ENCODE measurements at places on chromosomes 6 and 20. TPM values are rescaled to one million over a fixed set of nuclear protein-coding genes. Genes with fewer than 3 reads are reported as not detected.

The TBX18 gene
- total RNA-seq = 1.9 TPM

The HAO1 gene
- not detected for total RNA-seq

GRCh38 chr6:85449388-85449817, 480 bp upstream of the NT5E start:
- H3K4me3 ChIP-seq = peak overlapping the region; percentile 86
- H3K27ac ChIP-seq = no peak overlapping the region
- no peaks in the 10 kb centered on the region for H3K36me3 ChIP-seq
- H3K27me3 ChIP-seq = peaks cover 77% of the 10 kb centered on the region
- no peaks in the 10 kb centered on the region for H3K4me1 ChIP-seq

GRCh38 chr6:116010790-116011401, 49.8 kb downstream of the FRK start:
- no peaks in the 10 kb centered on the region for H3K27me3 ChIP-seq
- H3K4me1 ChIP-seq = no peaks in the 10 kb centered on the region
- no peaks in the 10 kb centered on the region for H3K36me3 ChIP-seq
- H3K27ac ChIP-seq = no peak overlapping the region
- no peak overlapping the region for H3K4me3 ChIP-seq

The GSTA2 gene
- 1.7 TPM for total RNA-seq

GRCh38 chr6:47810885-47811284, 29.1 kb downstream of the OPN5 start:
- H3K4me1 ChIP-seq = peaks cover 4% of the 10 kb centered on the region
- no peak overlapping the region for H3K27ac ChIP-seq
- peak; percentile 66 for DNase-seq
- H3K36me3 ChIP-seq = no peaks in the 10 kb centered on the region

DNA sequence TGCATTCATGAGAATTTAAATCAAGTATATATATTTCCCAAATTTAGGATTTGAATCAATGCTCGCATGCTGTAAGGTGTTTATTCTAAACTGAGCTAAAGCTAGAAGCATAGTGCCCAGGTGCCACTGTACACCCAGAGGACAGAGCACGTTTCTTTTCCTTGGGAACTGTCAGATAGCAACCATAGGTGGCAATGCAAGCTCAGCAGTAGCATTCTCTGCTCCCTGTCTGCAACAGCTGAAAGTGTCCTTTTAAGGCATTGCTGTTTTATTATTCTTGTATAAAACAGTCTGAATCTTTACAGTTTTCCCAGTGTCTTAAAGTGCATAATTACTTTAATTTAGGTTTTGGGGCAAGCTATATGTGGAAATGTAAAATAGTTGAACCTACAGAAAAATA, 443.4 kb upstream of the MMS22L start:
- peak; percentile 58 for DNase-seq
- H3K36me3 ChIP-seq = no peaks in the 10 kb centered on the region
- H3K27ac ChIP-seq = no peak overlapping the region
- H3K4me1 ChIP-seq = no peaks in the 10 kb centered on the region

DNA sequence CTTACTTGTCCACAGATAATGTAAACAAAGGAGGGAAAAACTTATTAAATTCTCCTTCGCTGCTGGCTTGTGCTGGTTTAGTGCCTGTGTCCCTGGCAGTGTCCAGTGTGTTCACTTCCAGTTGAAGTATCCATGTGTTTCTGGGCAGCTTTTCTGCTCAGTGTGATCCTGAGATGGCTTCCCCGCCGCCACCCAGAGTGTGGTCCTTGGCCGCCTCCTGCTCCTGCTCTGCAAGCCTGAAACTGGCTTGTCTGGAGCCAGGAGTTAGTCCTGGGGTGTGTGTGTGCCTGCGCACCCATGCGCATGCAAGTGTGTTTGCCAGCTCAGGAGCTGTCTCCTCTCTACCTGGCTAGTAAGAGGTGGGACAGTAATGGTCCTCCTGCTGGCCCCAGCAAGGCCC, 7.2 kb downstream of the BTBD3 start:
- peaks cover 68% of the 10 kb centered on the region for H3K36me3 ChIP-seq
- peaks cover 3% of the 10 kb centered on the region for H3K4me1 ChIP-seq
- no peak overlapping the region for H3K27ac ChIP-seq
- H3K27me3 ChIP-seq = no peaks in the 10 kb centered on the region
- DNase-seq = no peak
- no peak overlapping the region for H3K4me3 ChIP-seq

- no peak overlapping the region for H3K4me3 ChIP-seq
- H3K27ac ChIP-seq = no peak overlapping the region
- H3K27me3 ChIP-seq = no peaks in the 10 kb centered on the region
- no peaks in the 10 kb centered on the region for H3K4me1 ChIP-seq
- peaks cover 69% of the 10 kb centered on the region for H3K36me3 ChIP-seq
These were observed 5.5 kb downstream of the SEC23B start for GRCh38 chr20:18513208-18513607.

The TBXT gene
- 2.3 TPM for total RNA-seq

DNA sequence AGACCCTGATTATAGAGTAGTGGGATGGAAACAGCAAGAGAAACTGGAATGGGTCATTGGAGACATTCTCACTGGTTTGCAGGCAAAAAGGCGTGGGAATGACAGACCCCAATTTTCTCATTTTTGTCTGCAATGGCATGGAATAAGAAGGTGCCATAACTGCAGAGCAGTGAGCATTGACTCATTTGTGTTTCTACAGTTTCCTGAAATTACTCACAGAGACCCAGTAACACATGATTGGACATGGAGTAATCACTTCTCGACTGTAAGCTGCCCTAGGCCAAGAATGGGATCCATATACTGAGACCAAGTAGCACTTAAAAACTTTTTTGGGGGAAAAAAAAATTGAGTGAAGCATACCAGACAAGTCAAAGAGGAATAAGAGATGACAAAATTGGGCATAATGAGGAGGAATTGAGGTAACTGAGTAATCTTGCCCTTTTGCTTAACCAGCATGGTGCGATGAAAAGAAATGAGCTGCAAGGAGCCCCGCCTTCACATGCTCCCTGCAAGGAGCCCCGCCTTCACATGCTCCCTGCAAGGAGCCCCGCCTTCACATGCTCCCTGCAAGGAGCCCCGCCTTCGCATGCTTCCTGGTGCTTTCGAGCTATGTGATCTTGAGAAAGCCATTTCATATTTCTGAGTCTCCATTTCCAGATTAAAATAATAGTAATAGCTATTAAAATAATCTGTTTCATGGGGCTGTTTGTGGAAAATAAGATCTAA, 44.1 kb downstream of the NHSL1 start:
- DNase-seq = no peak
- no peaks in the 10 kb centered on the region for H3K27me3 ChIP-seq

GRCh38 chr6:41601248-41601549, 37.1 kb upstream of the MDFI start:
- no peaks in the 10 kb centered on the region for H3K27me3 ChIP-seq
- H3K4me3 ChIP-seq = no peak overlapping the region
- no peak overlapping the region for H3K27ac ChIP-seq
- H3K4me1 ChIP-seq = peaks cover 4% of the 10 kb centered on the region

- no peaks in the 10 kb centered on the region for H3K36me3 ChIP-seq
- H3K27ac ChIP-seq = no peak overlapping the region
- H3K4me1 ChIP-seq = no peaks in the 10 kb centered on the region
- DNase-seq = no peak
- H3K4me3 ChIP-seq = no peak overlapping the region
- H3K27me3 ChIP-seq = no peaks in the 10 kb centered on the region
These were observed 414.1 kb downstream of the CDH26 start for GRCh38 chr20:60372275-60372674.

- H3K4me3 ChIP-seq = no peak overlapping the region
- no peaks in the 10 kb centered on the region for H3K4me1 ChIP-seq
- H3K27ac ChIP-seq = no peak overlapping the region
- H3K27me3 ChIP-seq = no peaks in the 10 kb centered on the region
- H3K36me3 ChIP-seq = no peaks in the 10 kb centered on the region
- DNase-seq = no peak
These were observed 86.0 kb downstream of the AFG1L start for GRCh38 chr6:108380876-108381275.

The SLC17A3 gene
- not detected for total RNA-seq

GRCh38 chr6:47352194-47352920, 42.7 kb upstream of the TNFRSF21 start:
- no peak overlapping the region for H3K4me3 ChIP-seq
- no peaks in the 10 kb centered on the region for H3K27me3 ChIP-seq
- no peak overlapping the region for H3K27ac ChIP-seq
- peak; percentile 70 for DNase-seq
- peaks cover 4% of the 10 kb centered on the region for H3K4me1 ChIP-seq

GRCh38 chr6:13668291-13668928, 43.2 kb downstream of the RANBP9 start:
- no peak overlapping the region for H3K4me3 ChIP-seq
- no peaks in the 10 kb centered on the region for H3K27me3 ChIP-seq
- no peak overlapping the region for H3K27ac ChIP-seq
- H3K4me1 ChIP-seq = no peaks in the 10 kb centered on the region

- H3K27me3 ChIP-seq = no peaks in the 10 kb centered on the region
- H3K36me3 ChIP-seq = no peaks in the 10 kb centered on the region
- DNase-seq = no peak
- no peak overlapping the region for H3K4me3 ChIP-seq
These were observed 51.9 kb downstream of the ADGRG6 start for GRCh38 chr6:142353690-142354089.

GRCh38 chr6:104955927-104956730, 778 bp upstream of the LIN28B start:
- H3K4me1 ChIP-seq = peaks cover 3% of the 10 kb centered on the region
- H3K36me3 ChIP-seq = no peaks in the 10 kb centered on the region
- no peaks in the 10 kb centered on the region for H3K27me3 ChIP-seq
- peak; percentile 92 for DNase-seq

DNA sequence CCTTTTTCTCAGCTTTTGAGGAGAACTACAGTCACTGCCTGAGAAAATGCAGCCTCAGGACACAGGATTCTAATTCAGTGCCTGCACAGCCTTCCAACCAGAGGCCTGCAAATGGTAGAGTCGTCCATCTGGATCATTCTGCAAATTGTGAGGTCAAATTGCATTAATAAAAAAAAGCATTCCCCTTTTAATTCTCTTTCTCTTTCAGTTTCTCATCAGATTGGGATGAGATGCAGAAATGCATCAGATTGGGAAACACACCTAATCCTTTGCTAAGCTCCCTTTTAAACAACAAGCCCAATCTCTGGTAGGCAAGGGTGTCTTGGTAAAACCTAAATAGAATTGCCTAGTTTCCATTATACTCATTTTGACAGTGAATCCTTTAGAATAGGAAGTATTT, 838.8 kb downstream of the MAFB start:
- H3K4me3 ChIP-seq = no peak overlapping the region
- H3K27me3 ChIP-seq = peaks cover 7% of the 10 kb centered on the region
- no peak for DNase-seq

The HLA-DRA gene
- total RNA-seq = not detected

The PHACTR1 gene
- 2.8 TPM for total RNA-seq

DNA sequence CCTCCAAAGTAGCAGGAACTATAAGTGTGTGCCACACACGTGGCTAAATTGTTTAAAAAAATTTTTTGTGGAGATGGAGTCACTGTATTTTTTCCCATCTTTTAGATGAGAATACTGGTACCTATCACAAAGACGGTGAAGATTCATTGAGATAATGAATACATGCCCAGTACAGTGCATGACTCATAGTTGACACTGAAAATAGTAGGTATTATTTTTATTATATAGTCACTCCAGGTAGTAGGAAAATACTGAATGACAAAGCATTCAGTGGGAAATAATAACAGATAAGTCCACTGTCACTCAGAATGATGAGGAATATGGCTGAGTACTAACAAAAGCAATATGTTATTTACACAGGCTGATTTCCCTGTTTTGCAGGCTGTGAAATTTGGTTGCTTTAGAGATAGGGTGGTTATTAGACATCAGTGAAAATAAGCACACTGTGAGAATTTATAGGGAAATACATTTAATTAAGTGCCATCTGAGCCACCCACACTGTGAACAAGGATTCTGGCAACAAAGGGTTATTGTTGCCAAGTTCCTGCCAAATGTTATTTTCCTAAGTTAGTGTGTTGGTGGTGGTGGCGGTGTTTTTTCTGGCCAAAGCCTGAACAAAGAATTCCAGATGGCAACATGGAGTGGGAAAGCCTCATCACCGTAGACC, 129.8 kb upstream of the FOXQ1 start:
- H3K4me3 ChIP-seq = no peak overlapping the region
- no peaks in the 10 kb centered on the region for H3K36me3 ChIP-seq
- DNase-seq = no peak
- no peak overlapping the region for H3K27ac ChIP-seq

The IRF4 gene
- total RNA-seq = 0.18 TPM

DNA sequence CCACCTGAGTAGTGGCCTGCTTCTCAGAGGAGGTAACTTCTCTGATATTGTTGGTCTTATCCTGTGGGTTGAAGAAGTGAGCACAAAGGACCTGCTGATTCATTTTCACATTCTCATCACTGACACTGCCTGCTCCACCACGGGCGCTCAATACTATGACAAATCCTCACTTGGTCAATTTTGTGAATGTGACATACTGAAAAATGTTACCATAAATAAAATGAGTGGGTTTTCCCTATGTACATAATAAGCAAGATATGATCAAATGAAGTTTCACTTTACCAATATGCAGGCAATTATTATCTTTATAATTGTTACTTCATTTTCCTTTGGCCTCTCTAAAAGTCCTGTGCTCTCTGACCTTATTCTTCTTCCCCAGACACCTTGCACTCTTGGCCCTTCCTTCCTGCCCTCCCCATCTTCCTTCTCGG, 71.5 kb upstream of the RIPOR2 start:
- no peaks in the 10 kb centered on the region for H3K27me3 ChIP-seq
- H3K4me1 ChIP-seq = peaks cover 6% of the 10 kb centered on the region
- H3K36me3 ChIP-seq = no peaks in the 10 kb centered on the region
- no peak for DNase-seq
- H3K27ac ChIP-seq = no peak overlapping the region

The BPIFA1 gene
- total RNA-seq = 1.4 TPM

GRCh38 chr20:8914421-8914820, 154.5 kb upstream of the PLCB4 start:
- H3K4me3 ChIP-seq = no peak overlapping the region
- H3K27ac ChIP-seq = no peak overlapping the region
- DNase-seq = no peak

- no peak overlapping the region for H3K27ac ChIP-seq
- no peak for DNase-seq
- peaks cover 10% of the 10 kb centered on the region for H3K4me1 ChIP-seq
- H3K27me3 ChIP-seq = no peaks in the 10 kb centered on the region
These were observed 40.4 kb upstream of the SYNJ2 start for GRCh38 chr6:157941101-157941863.

DNA sequence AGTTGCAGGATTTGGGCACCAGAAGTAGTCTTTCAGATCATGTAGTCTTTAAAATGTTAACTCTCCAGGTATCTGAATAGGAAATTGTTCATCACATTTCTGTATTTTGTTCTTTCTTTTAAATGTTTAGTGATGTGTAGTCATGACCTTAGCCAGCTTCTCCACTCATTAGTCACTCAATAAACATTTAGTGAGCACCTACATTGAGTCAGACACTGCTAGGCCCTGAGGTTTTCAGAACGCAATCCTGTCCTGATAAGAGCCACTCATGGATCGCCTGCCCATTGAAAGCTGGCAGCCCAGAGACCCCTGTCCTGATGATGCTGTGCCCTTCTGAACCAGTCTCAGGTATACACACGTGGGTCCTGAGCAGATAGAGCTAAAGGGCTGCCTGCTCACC, 163.4 kb upstream of the HEY2 start:
- no peak overlapping the region for H3K4me3 ChIP-seq
- no peaks in the 10 kb centered on the region for H3K36me3 ChIP-seq

- H3K27me3 ChIP-seq = no peaks in the 10 kb centered on the region
- no peaks in the 10 kb centered on the region for H3K36me3 ChIP-seq
- H3K4me1 ChIP-seq = peaks cover 27% of the 10 kb centered on the region
- H3K27ac ChIP-seq = peak overlapping the region; percentile 55
These were observed 967 bp downstream of the SMPDL3A start for GRCh38 chr6:122790028-122790422.
